ENCODE measurements at places on chromosomes 16 and 17. TPM values are rescaled to one million over a fixed set of nuclear protein-coding genes. Genes with fewer than 3 reads are reported as not detected.
A peak's percentile ranks its signal among the peaks of the same experiment; 100 is the strongest.

TNP2 gene
- not detected for total RNA-seq

TP53TG3F gene
- not detected for total RNA-seq

LITAFD gene
- total RNA-seq = not detected

NPW gene
- 0.65 TPM for total RNA-seq

APOBR gene
- 0.25 TPM for total RNA-seq

PROCA1 gene
- total RNA-seq = 3.1 TPM

KRT26 gene
- not detected for total RNA-seq

CACNG4 gene
- 13.0 TPM for total RNA-seq

MYH13 gene
- 0.11 TPM for total RNA-seq

CHRNE gene
- total RNA-seq = 0.57 TPM

DNA sequence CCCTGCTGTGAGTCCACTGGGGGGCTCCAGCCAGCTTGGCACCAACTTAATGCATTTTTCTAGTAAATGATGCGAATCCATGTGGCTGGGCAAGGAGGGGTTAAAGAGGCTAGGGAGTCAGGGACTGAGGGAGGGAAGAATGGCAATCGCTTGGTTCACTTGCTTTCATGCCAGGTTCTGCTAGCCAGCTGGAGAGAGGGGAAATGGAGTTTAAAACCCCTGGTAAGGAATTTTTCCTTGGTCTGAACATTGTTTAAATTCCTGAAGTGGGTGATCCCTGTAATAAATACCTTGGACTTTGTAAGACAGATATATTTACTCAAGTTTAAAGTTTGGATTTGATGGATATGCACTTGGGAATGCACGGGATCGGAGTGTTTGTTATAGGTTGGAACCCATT, 22.8 kb downstream of the ANKFN1 start:
- no peak for DNase-seq

- no peak for DNase-seq
These were observed 23.1 kb downstream of the COPRS start for GRCh38 chr17:31835984-31836383.

DNA sequence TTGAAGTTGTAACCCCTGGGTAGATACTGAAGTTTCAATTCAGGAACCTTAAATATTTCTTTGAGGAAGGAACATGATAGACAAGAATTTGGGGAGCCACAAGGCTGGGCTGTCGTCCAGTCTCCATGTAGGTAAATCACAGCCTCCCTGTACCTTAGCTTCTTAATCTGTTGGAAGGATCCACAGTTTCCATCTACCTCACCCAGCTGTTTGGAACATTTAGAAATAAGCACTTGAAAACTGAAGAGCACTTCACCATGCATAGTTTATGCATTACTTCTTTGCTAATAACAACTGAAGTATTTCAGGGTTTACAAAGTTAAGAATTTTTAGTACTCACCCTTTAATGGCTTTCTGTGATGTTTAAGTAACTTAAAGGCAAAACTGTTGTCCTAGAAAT, 17.2 kb downstream of the TXNDC11 start:
- no peak for DNase-seq

GRCh38 chr17:76147211-76148014, 6.4 kb upstream of the FOXJ1 start:
- no peak for DNase-seq

- DNase-seq = no peak
These were observed 107.6 kb upstream of the HLF start for GRCh38 chr17:55157165-55157564.

DNA sequence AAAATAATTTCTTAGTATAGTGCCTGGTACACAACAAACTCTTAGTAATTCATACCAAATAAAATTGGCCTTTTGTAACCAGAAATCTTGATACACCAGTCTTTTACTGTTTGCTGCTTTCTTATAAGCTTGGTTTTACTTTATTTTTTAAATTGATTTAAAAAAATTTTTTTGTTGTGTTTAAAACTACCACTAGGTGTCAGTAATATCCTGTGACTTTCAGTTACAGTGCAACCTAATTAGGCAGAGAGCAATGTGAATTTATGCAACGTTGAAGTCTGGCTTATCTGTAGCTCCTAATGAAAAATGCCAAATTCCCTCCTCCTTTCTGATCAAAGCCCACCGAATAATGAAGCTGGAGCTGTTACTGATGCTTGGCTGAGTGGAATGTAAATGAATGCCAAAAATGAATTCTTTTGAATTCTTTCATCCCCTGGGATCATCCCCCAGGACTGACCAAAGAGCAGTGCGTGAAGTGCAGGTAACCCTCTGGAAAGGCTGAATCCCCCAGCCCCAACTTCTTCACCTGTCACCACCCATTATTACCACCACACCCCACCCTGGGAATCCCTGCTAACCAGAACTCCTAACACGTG, 3.8 kb downstream of the ERCC4 start:
- no peak for DNase-seq

DNA sequence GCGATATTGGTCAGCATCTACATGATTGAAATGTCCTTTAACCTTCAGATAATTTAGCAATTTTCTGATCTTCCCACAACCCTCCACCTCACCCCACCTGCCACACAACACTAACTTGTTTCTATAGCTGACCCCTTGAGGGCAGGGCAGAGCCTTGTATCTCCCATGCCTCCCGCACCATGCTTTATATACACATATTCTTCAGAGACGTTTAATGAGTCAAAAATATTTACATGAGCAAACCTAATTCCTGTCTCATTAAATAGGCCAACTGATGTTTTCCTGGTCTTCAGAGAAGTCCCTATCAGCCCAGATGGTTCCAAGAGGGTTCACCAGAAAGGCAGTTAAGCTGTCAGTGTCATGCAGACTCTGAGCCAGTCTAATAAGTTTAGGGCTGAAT, 6.6 kb upstream of the DHRS7C start:
- no peak for DNase-seq

DNA sequence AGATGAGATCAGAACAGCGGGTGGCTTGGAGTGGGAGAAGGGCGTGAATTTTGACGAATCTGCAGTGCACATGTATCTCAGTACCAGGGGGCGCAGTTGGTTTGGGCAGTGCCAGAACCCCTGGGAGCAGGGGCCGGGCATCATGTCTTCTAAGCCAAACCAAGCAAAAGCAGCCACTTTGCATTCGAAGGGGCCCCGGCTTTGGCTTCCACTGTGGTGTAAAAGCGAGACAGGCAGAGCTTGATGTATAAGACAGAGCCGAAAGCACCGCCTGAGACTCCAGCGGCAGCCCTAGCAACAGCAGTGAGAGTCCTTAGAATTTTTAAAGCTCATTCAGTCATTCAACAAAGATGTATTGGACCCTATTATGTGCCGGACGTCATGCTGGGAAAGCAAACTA, 3.8 kb upstream of the XYLT1 start:
- no peak for DNase-seq

DNA sequence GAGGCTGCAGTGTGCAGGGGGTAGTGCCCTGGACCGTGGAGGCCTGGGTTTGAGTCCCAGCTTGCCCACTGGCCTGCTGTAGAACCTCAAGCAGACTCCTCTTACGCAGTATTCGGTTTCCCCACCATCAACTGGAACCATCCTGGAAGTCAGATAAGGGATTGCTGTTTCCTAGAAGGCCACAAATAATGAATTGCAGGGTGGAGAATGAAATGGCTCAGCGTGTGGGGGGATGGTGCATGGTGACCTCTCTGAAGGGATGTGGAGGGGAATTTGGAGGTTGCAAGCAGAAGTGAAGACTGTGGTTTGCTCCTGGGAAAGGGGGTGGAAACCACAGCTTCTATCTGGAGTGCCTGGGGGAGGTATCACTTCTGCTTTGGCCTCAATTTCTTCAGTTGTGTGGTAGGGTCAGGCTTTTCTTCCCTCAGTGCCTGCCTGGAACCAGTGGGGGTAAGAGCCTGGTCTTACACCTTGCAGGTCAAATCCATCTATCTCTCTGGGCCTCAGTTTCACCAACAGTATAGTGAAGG, 1.7 kb downstream of the ADGRG5 start:
- no peak for DNase-seq

DNA sequence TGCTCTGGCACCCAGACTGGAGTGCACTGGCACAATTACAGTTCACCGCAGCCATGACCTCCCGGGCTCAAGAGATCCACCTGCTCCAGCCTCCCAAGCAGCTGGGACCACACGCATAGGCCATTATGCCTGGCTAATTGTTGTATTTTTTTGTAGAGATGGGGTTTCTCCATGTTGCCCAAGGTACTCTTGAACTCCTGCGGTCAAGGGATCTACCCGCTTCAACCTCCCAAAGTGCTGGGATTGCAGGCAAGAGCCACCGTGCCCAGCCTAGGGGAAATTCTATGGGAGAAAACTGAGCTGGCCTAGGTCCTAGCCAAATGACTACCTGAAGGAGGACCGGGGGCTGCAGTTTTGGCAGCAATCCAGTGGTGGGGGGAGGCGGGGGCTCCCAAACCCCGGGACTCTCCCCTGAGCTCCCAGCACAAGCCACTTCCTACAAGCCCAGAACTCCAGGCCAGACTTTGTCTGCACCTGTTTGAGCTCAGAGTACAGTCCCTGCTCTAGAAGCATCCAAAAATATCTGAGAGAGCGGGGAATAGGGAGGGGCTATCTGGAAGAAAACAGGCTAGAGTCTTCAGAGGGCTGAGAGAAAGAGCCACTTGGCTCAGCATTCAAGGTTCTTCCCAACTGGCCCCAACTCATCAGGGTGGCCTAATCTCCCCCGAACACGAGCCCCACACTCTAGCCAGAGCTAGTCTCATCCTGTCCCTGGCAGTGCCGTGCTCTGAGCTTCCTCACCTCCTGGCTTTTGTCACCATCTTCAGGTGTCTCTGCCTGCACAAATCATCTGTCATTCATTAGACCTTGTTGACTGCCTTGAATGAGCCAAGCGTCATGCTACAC, 9.1 kb downstream of the SRL start:
- DNase-seq = no peak

GRCh38 chr17:8776248-8776647, 17.9 kb upstream of the SPDYE4 start:
- no peak for DNase-seq

GRCh38 chr17:80445726-80446110, 30.7 kb downstream of the NPTX1 start:
- peak; percentile 72 for DNase-seq

- DNase-seq = no peak
These were observed 55.3 kb downstream of the NUP88 start for GRCh38 chr17:5364156-5364555.

- no peak for DNase-seq
These were observed 892 bp downstream of the ABCC1 start for GRCh38 chr16:15950161-15950854.
